ENCODE measurements at places on chromosomes 11 and 22.

GRCh38 chr22:40405178-40406062 lies 35.0 kb downstream of the SGSM3 start:
- no peak for DNase-seq

GRCh38 chr22:34334893-34335292 lies 414.6 kb upstream of the LARGE1 start:
- DNase-seq: no peak

DNA sequence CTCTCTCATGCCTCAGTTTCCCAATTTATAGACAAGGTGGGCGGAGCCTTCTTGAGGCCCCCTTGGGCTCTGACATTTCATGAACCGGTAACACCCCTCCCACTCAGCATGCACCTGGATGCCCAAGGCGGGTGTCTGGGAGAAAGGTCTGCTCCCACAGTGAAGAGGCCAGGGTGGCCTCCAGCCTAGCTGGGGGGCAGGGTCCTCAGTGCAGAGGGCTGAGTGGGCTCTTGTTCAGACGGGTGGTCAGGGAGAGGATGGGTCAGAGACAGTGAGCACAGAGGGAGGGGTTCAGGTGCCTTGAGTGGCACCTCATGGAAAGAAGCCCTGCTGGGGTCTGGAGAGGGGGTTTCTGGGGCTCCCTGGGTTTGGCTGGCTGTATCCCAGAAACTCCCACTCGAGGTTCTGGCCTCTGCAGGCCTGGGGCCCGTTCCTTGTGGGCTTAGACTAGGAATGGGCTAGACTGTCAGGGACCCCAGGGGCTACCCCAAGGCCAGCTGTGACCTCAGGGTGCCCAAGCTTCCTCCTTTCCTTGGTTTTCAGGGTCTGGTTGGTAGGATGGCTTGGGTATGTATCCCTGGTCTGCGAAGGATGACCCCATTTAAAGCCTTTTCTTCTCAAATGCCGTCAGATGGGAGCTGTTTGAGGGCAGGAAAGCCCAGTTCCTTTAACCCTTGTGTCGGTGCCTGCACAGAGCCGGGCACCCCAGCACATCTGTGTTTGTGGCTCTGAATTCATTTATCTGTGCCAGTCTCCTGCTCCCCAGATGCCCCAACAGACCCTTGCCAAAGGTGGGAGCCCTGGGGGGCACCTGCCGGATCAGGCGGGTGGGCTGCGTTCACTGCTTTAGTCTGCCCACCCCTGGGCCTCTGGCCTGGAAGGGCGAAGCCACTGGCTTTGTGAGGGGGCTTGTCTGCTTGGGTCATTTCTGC lies 1.2 kb downstream of the SYNGR1 start:
- no peak for DNase-seq

- no peak for DNase-seq
Observed at GRCh38 chr11:115552773-115553438, 48.7 kb upstream of the CADM1 start.

All from amygdala (tissue), 56 donors.